ENCODE measurements at places on chromosomes 1 and 21. TPM values are rescaled to one million over a fixed set of nuclear protein-coding genes. Genes with fewer than 3 reads are reported as not detected.
A peak's percentile ranks its signal among the peaks of the same experiment; 100 is the strongest.

DNA sequence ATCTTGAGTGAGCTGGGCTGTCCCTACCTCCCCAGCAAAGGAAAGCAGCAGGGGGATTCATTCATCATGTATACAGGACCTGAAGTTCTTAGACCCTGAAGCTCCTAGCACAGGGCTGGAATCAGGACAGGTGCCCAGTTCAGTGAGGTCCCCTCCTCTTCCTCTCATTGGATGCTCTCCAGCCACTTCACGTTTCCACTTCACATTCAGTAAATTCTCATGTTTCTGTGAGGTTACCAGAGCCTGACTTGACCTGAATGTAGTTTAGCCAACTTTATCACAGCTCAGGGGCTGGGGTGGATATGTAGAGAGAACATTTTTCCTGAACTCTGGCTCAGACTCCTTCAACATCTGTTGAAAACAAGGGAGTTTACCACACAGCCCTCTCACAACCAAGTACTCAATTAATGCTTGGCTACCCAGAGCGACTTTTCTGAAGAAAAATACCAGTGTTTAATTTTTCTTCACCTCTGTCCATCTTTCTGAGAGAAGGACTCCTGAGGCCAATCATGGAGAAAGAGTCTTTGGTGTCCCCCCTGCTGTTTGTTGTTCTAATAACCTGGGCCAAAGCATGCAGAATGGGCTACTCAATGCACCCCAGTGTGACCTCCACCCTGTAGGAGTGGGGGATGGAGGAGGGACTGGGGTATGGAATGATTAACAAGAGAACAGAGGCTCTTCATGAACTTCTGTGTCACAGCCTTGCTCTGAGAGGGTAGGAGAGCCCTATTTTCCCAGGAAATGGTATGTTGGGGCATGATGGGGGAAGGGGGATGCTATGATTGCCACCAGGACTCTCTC, 108.3 kb upstream of the FGGY start:
- DNase-seq = no peak

DNA sequence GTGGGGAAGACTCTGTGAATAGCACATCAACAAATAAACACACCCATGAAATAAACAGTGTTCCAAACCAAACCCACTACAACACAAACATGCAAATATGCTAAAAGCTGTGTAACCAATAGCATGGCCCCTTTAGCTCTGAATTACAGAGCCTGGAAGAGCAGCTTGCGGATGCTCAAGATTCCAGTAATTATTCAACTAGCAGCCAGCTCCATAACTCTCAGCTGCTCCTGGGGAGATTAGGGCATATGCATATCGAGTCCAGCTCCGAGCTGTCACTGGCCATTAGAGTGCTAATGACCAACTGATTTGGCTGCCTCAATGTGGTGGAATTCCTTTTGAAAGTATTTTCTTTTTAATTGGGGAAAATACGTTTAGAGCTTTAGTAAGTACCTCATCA, 207.1 kb downstream of the HHAT start:
- no peak for DNase-seq

- DNase-seq = no peak
Observed at GRCh38 chr1:19613171-19613703, 30.9 kb upstream of the NBL1 start.

GRCh38 chr1:168430321-168430720, 113.5 kb downstream of the XCL2 start:
- no peak for DNase-seq

- DNase-seq = no peak
Observed at GRCh38 chr1:12173631-12174121, 6.9 kb downstream of the TNFRSF1B start.

GRCh38 chr1:227549892-227550291, 13.5 kb upstream of the ZNF678 start:
- DNase-seq = no peak

DNA sequence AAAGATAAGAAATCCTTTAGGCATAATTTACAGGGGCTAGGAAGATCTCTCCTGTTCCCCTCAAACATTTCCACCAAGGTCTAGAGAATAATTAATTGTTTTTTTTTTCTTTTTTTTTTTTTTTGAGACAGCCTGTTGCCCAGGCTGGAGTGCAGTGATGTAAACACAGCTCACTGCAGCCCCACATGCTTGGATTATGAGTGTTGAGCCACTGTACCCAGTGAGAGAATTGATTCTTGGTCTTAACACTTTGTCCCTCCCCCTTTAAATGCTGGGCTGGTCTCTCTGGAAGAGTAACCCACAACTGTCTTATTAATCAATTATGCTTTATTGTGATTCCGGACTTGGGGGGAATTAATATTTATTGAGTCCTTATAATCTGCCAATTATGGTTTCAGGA, 33.4 kb downstream of the ATF3 start:
- DNase-seq = no peak

DNA sequence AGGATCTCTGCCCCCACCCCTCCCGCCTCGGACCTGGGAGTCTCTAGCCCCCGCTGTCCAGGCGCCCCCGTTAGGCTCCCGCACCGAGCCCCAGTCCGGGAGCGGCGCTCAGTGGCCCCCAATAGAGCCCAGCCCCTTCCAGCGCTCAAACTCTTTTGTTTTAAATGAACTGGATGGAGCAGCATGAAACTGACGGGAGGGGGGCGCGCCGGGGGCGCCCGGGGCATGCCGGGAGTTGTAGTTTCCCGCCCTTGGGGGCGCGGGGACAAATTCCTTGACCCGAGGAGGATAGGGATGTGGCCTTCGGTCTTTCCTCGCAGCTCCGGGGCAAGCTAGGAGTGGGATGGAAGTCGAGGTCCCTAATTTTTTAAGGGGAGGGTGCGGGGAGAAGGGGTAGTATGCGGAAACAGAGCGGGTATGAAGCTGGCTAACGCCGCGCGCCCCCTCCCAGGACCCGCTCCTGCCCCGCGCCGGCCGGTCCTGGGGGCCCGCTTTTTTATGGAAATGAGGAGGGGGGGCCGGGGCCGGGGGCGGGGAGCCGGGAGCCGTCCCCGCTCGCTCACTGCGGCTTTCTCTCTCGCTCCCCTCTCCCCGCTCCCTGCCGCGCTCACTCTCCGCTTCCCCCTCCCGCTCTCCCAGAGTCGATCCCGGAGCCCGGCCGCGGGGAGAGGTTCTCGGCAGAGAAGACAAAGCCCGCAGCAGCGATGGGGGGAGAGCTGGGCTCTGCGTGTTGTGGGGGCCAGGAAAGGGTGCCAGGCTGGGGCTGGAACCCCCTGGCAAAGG, at the start of gene MEX3A:
Gene MEX3A, minus strand, starts transcription at position 157 of the 783 bp plus-strand sequence. CDS start 467 bp downstream, outside the sequence.
- DNase-seq = peak; percentile 90

GRCh38 chr1:34101151-34101550, 63.9 kb downstream of the CSMD2 start:
- DNase-seq = no peak

DNA sequence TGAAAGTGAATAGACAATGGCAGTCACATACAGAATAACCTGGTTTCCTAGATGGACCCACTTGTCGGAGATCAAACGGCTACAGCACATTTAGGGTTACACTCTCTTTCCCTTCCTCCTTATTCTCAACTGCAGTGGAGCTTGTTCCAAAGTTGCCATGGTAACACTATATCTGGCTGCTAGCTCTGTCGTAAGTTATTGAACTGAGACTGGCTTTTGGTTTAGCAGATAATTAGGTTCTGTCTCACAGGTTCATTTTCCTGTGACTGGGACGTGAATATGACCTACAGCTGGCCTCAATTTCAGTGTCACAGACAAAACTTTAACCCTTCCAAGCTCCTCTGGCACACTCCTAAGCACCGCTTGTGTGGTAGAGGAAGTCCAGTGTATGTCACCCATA, 875.8 kb downstream of the USP25 start:
- DNase-seq = no peak

The SLC27A3 gene
- total RNA-seq = 27.2 TPM

The UBE2U gene
- total RNA-seq = not detected

The LRRC38 gene
- total RNA-seq = not detected

The PCP4 gene
- total RNA-seq = 4.0 TPM

Data from Caco-2 (cell line).